ENCODE measurements at places on chromosomes 4 and X.

DNA sequence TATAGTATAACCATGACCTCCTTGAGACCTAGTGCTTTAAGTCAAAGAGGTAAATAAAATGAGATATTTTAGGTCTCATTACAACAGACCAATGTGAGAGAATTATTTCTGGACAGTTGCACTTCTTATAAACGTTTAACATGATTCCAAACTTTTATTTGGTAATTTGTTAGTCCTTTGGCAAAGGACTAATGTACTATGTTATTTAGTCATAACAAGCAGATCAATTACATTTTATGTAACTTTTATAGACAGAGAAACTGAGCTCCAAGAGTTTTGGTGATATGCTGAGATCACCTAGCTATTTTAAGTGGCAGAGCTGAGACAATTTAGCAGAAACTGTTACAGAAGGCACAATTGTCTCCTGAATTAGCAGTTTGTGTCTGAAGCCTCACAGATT is 2.6 kb upstream of the SNCA start:
- peaks cover 70% of the 10 kb centered on the region for H3K27me3 ChIP-seq
- H3K4me1 ChIP-seq, result peaks cover 19% of the 10 kb centered on the region
- no peak for DNase-seq
- no peak overlapping the region for H3K27ac ChIP-seq
- no peak overlapping the region for H3K4me3 ChIP-seq
- no peaks in the 10 kb centered on the region for H3K36me3 ChIP-seq

- no peak overlapping the region for H3K4me3 ChIP-seq
- DNase-seq, result no peak
- no peaks in the 10 kb centered on the region for H3K27me3 ChIP-seq
- no peaks in the 10 kb centered on the region for H3K36me3 ChIP-seq
- no peak overlapping the region for H3K27ac ChIP-seq
- H3K4me1 ChIP-seq, result no peaks in the 10 kb centered on the region
Measured at GRCh38 chr4:115090483-115091075, 22.8 kb downstream of the NDST4 start.

- H3K27ac ChIP-seq, result no peak overlapping the region
- no peak for DNase-seq
- H3K4me3 ChIP-seq, result no peak overlapping the region
- peaks cover 1% of the 10 kb centered on the region for H3K36me3 ChIP-seq
Measured at GRCh38 chr4:173246719-173247118, 78.1 kb downstream of the GALNT7 start.

DNA sequence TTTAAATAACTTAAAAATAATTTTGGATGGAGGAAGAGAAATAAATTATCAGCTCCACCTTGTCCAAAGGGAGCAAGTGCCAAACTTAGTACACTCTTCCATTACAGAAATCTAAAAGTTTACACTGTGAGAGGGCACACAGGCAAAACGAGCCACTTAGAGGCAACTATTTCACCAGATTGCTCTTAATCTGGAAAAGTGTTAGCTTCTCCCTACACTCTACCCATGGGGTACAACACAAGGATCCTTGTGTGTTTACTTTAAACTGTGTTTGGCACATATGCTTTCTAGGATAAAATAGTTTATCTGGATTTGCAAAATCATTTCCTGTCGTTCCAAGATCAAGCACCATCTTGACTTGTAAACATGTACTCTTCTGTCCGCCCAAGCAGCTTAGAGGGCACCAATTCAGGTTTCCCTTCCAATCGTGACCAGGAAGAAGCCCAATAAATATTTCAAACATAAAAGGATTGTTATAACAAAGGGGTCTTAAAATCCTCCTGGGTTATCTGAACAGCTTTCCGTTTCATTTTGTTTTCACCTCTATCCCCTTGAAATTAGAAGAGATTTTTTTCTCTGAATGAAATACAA is 29.0 kb upstream of the KDR start:
- DNase-seq, result no peak
- peaks cover 22% of the 10 kb centered on the region for H3K27me3 ChIP-seq
- H3K27ac ChIP-seq, result no peak overlapping the region

- no peaks in the 10 kb centered on the region for H3K4me1 ChIP-seq
- no peak overlapping the region for H3K4me3 ChIP-seq
- no peaks in the 10 kb centered on the region for H3K27me3 ChIP-seq
- H3K27ac ChIP-seq, result no peak overlapping the region
- H3K36me3 ChIP-seq, result no peaks in the 10 kb centered on the region
- DNase-seq, result no peak
Measured at GRCh38 chr4:59664771-59665170, 1535.4 kb upstream of the ADGRL3 start.

- H3K27ac ChIP-seq, result peak overlapping the region; percentile 98
- no peak for DNase-seq
- peaks cover 39% of the 10 kb centered on the region for H3K4me1 ChIP-seq
- H3K36me3 ChIP-seq, result peaks cover 8% of the 10 kb centered on the region
- peak overlapping the region; percentile 99 for H3K4me3 ChIP-seq
- H3K27me3 ChIP-seq, result no peaks in the 10 kb centered on the region
Measured at GRCh38 chr4:73259571-73260090, 1.0 kb upstream of the ANKRD17 start.

DNA sequence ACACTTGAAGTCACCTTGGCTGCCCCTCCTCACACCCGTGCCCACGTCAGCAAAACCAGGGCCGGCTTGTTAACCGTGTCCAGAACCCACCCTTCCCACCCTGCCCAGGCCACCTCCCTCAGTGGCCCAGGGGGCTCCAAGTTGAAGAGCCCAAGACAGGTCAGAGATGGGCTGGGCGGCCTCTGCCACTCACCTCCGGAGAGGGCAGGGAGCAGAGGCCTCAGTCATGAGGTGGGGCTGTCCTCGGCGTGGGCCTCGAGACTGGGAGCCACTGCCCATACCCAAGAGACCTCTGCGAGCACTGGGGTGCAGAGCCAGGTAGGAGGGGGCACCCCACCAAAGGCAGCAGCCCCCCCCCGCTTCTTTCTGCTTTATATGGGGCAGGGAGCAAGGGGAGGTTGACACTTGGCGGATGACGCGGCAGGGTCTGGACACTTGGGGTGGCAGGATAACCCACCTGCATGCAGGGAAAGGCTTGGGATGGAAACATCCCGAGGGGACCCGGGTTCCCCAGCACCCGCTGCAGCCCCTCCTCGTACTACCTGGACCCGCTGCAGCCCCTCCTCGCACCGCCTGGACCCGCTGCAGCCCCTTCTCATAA is 38.0 kb upstream of the SPON2 start:
- H3K4me1 ChIP-seq, result peaks cover 5% of the 10 kb centered on the region
- H3K27me3 ChIP-seq, result no peaks in the 10 kb centered on the region
- no peak for DNase-seq
- peaks cover 2% of the 10 kb centered on the region for H3K36me3 ChIP-seq
- no peak overlapping the region for H3K4me3 ChIP-seq

- peak overlapping the region; percentile 96 for H3K27ac ChIP-seq
- H3K36me3 ChIP-seq, result no peaks in the 10 kb centered on the region
- DNase-seq, result peak; percentile 79
- no peaks in the 10 kb centered on the region for H3K27me3 ChIP-seq
Measured at GRCh38 chrX:13085526-13085925, 41.1 kb upstream of the FAM9C start.
